ENCODE measurements at places on chromosomes 16 and 17.

DNA sequence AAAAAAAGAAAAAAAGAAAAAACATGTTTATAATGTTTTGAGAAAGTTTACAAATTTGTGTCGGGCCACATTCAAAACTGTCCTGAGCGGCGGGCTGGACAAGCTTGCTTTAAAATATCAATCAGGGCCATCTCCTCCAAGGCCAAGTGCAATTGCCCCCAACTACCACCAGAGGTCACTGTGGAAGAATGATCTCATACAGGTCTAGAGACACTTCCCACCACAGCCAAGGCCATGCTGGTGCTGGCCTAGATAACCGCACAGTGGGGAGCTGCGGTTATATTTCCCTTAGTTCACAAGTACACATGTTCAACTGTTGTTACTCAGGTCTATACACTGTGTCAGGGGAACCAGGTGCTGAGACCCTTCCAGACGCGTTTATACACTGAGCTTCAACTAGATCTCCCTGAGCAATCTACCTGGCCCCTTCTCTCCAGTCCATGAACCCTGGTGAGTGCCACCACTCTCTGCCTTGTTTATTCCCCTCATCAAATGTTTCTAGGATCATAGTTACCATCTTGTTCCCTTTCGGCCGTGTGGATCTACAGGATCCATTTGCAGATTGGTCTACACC is 83.8 kb upstream of the CCL2 start:
- peak; percentile 9 for DNase-seq

- no peak for DNase-seq
These were observed 17.6 kb upstream of the COX10 start for GRCh38 chr17:14051692-14052091.

- DNase-seq: no peak
These were observed 159.8 kb downstream of the RPTOR start for GRCh38 chr17:80704381-80704819.

DNA sequence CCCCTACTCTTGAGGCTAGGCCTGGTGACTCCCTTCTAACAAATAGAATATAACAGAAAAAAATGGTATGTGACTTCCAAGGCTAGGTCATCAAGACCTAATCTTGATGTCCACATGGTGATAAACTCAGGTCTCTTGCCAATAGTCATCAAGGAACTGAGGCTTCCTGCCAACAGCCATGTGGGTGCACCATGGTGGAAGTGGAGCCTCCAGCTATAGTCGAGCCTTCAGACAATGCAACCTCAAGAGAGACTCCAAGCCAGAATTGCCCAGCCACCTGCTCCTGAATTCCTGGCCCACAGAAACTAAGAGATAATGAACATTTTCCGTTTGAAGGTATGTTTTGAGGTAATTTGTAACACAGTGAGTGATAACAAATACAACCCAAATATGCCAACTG is 55.9 kb upstream of the SREBF1 start:
- no peak for DNase-seq

DNA sequence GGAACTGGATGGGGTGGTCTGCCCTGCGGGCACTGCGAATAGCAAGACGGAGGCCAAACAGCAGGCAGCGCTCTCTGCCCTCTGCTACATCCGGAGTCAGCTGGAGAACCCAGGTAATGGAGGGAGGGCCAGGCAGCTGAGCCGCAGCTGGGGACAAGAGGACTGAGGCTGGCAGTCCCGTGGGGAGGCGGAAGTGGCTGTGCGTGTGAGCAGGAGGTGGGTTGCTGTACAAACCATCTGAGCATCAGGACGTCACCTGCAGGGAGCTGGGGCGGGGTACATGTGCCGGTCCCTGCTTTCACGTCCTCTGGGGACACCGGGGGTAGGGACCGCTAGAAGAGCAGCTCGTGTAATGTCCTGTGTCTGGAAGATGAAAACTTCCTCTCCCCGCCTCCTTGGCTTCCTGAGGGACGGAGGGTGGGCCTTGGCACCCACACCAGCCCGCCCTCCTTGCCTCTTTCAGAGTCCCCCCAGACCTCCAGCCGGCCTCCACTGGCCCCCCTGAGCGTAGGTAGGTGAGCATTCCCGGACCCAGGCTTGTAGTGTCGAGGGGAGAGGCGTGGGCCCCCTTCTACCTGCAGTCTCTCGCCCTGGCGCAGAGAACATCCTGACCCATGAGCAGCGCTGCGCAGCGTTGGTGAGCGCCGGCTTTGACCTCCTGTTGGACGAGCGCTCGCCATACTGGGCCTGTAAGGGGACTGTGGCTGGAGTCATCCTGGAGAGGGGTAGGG is 3.7 kb downstream of the ADAD2 start:
- DNase-seq: no peak

GRCh38 chr17:77424585-77425344 is 284.0 kb downstream of the SEC14L1 start:
- DNase-seq: no peak
